Hindlimb muscle (tissue), 1 donor: ENCODE measurements at places on chromosomes 11 and 22. TPM values are rescaled to one million over a fixed set of nuclear protein-coding genes. Genes with fewer than 3 reads are reported as not detected.

- no peak for DNase-seq
Measured at GRCh38 chr11:72574548-72575460, 99.4 kb downstream of the PDE2A start.

- DNase-seq = no peak
Measured at GRCh38 chr11:67611704-67612587, 5.2 kb downstream of the NDUFV1 start.

- DNase-seq = no peak
Measured at GRCh38 chr11:8809939-8810539, 101.0 kb upstream of the AKIP1 start.

DNA sequence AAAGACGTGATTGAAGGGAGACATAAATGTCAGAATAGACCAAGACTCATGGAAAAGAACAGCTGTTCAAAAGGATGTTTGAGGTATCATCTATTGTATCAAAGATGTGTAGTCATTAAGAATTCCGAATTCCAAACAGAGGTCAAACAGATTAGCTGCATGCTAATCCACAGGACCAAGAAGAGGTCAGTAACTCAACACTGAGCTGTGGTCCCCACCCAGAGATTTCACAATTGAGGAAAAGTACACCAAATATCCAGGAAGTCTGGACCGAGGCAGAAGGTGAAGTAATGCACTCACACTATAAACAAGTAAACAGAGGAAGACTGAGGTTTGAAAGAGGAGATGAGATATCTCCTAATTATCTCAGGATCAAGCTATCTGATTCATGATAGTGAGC lies 29.6 kb upstream of the OR5P2 start:
- DNase-seq = no peak

DNA sequence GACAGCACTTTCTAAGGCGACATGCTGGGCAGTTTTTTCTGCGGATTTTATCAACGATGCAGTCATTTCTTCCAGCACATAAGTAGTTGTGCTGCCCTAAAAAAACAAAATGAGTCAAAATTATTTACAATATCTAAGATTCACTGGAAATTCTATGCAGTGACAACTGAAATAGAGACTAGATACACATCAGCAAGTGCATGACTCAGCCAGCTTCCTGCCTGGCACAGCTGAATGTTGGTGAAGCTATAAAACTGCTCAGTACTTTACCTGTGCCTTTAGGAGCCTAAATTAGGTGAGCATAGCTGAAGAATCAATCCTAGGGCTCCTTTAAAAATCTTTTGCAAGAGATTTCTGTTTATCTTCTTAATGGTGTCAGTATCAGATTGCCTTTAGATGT lies 37.8 kb downstream of the PGR start:
- DNase-seq = no peak

GRCh38 chr11:72058416-72059034 lies 21.8 kb downstream of the NUMA1 start:
- no peak for DNase-seq

DNA sequence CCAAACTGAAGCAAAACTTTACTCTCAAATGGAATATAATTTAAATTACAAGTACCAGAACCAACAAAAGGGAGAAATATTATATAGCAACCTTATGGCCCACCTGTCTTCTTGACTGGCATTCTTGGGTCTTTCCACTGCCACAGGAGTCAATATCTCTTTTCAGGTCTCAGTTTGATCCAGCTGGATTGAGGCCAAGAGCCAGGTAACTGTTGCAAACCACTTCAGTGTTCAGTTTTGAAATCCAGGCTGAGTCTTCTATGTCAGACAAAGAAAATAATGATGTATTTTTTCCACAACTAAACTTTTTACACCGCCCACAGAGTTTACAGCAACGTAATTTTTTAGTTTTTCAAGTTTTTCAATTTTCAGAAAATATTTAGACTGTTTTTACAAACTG lies 648 bp downstream of the DLG2 start:
- DNase-seq = no peak

DNA sequence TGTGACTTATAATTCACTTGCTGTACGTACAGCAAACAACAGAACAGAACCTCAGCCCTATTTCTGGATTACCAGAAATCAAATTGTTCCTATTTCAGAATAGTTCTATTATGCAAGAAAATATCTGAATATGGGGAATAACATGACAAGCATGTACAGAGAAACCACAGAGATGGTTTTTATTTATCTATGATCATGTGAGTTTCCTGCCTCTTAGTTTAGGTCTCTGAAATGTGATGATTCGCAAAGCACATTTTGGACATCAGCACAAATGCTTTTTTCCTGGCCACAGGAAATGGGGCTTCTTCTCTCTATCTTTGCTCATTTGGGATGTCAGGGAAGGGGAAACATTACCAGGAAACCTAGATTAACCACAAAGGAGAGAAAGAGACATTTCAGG lies 266.7 kb upstream of the CTSC start:
- no peak for DNase-seq

DNA sequence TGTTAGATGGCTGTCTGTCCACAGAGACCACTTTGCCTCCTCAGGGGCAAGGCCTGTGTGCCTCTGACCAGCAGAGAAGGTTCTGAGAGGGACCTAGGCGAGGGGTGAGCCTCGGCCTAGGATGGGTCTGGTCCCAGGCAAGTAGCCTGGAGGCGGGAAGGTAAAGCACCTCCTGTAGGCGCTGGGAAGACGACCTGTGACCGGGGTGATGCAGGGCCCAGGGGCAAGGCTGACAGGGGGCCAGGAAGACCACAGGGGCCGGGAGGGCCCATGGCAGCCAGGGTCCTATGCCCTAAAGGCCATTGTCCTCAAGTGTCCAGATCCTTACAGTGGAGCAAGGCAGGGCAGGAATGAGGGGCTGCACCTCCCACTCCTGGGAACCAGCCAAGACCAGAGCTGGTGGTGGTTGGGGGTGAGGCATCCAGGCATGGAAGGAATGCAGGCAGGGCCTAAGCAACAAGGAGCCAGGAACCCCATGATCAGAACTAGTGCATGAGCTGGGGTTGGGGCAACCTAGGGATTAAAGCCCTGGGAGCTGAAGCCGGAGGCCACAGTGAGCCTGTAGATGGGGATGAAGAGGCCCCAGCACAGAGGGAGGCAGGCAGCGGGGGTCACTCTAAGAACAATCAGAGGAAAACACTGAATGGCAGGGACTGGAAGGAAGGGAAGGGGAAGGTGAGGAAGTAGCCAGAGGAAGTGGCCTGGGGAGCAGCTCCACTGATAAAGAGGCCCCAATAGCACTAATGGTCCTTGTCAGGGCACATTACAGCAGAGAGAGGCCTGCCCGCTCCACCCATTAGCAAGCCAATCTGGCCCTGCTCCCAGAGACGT lies 32.9 kb upstream of the KLHL35 start:
- DNase-seq = no peak

DNA sequence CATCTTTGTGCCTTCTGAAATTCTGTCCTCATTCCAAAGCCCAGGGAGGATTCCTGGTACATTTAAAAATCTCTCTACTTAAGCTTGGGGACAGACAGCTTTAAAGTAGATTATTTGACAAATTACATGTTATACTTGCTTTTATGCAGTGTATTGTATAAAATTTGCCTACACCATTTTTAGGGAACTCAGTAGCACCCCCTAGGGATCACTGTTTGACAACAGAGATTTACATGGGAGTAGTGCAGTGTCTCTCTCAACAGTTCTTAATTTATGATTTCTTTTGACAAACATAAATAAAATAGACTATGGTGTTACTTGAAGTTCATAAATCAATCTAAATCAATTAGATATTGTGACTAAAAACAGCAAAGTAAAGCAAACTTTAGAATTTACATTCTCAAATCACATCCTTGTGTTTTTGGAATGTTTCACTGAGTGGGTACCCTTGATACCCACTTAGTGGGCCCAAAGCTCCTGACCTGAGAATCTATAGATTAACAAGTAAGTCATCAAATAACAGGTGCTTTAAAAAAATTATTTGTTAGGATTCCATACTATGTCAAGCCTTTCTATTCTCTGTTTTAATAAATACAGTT lies 428.8 kb downstream of the DYNC2H1 start:
- DNase-seq = no peak

GRCh38 chr11:65258988-65259387 lies 2.8 kb upstream of the POLA2 start:
- no peak for DNase-seq

DNA sequence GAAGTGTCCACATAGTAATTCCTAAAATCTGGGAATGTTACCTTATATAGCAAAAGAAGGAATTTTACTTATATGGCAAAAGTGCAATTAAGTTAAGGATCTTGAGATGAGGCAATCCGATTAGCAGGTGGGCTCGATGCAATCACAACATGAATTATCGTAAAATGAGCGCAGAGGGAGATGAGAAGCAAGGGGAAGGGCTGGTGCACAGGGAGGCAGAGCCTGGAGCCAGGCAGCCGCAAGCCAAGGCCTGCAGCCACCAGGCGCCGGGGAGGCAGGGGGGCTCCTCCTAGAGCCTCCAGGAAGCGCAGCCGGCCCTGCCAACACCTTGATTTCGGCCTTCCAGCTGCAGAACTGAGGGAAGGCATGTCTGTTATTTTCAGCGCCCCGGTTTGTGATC lies 85.7 kb downstream of the CELSR1 start:
- DNase-seq = no peak

DNA sequence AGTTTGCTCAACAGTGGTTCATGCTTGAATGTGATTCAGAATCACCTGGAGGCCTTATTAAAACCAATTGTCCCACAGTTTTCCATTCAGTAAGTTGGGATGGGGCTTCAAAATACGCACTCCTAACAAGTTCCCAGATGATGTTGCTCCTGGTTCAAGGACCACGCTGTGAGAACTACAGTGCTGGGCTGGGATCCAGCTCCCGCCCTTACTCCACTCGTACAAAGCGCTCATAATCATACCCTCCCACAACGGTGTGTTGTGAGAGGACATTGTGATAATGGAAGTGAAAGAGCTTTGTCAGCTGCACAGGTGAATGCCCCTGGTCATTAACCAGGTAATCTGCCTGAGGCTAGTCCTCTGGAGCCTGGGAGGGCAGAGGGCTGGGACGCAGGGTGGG lies 1.3 kb upstream of the CD82 start:
- DNase-seq = no peak

DNA sequence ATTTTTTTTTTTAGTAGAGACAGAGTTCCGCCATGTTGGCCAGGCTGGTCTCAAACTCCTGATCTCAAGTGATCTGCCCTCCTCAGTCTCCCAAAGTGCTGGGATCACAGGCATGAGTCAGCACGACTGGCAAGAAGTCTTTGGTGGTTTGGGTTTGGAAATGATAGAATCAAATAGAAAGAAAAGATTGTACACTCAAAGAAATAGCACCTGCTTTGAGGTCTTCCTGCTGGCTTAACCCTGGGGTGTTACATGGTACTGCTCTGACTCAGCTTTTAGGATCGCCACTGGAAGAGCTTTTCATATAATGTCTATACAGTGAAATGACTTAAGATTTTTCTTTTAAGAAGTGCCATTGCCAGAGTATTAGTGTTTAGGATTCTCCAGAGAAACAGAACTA lies 50.2 kb downstream of the JAM3 start:
- no peak for DNase-seq

GRCh38 chr11:126281245-126281644 lies 1.6 kb upstream of the TIRAP start:
- no peak for DNase-seq

- DNase-seq = no peak
Measured at GRCh38 chr11:64621283-64622019, 30.4 kb downstream of the SLC22A12 start.

DNA sequence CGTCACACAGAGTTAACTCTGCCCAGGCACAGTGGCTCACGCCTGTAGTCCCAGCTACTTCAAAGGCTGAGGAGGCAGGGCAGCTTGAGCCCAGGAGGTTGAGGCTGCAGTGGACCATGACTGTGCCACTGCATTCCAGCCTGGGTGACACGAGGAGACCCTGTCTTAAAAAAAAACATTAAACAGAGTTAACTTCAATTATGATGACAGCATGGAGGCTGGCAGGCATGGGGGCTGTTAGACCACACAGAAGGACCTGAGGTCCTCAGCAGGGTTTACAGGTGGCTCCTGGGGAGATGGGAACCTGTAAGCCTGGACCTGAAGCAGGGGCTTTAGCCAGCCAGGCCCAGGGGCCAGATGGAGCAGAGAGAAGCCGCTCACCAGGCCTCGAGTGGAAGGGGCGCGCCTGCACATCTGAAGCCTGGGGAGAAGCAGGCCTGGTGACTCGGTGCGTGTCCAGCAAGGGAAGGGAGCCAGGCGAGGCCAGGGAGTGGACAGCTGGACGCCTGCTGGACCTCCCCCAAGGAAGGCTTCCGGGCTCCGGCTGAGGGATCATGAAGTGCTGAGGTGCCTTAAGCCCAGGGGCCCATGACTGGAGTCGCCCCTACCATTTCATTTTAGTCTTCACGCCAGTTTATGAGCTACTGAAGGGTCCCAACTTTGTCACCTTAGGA lies 25.3 kb downstream of the RPUSD4 start:
- no peak for DNase-seq

DNA sequence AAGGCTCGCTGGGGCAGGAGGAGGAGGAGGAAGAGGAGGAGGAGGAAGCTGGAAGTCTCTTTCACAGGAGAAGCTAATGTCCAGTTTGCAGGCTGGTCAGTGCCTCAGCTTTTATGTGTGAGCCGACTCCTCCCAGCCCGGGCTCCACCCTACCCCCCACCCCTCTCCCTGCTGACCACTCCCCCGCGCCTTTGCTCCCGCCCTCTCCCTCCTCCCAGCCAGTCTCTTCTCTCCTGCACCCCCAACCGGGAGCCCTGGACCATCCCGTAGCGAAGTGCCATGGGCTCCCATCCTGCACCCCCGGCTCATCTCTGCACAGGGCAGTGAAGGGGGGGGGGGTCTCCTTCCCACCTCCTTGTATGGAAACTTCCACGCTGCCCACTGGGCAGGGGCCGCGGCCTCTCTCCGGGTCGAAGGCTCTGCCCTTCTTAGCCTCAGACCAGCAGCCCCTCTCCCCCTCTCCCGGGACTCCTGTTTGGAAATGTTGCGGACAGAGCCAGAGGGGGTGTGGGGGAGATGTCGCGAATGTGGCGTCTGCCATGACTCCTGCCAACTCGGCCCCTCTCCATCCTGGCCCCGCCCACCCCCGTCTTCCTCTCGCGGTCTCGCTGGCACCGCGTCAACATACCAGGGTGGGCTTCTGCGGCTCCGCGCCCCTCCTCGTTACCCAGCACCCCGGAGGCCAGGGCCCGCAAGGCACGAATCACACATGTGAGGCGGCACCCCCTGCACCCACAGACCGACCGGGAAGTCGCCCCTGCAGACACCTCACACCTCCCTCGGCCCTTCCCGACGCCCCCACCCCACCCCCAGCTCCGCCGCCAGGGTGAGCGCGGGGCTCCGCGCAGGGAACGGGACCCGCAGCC lies 1.8 kb downstream of the IGF2 start:
- peak; percentile 88 for DNase-seq

The KCNJ1 gene
- 0.14 TPM for polyA plus RNA-seq

The OR52E8 gene
- polyA plus RNA-seq = not detected

The ALG8 gene
- 23.8 TPM for polyA plus RNA-seq

The MAPK8IP1 gene
- polyA plus RNA-seq = 50.0 TPM

The CD6 gene
- 0.40 TPM for polyA plus RNA-seq

The GPR137 gene
- polyA plus RNA-seq = 23.1 TPM

The MMP7 gene
- polyA plus RNA-seq = 0.18 TPM

The FGF4 gene
- 8.1 TPM for polyA plus RNA-seq

The CD3G gene
- 0.17 TPM for polyA plus RNA-seq

The OR10A4 gene
- polyA plus RNA-seq = not detected

The LMNTD2 gene
- polyA plus RNA-seq = 0.80 TPM
